EH (cell line): ENCODE measurements at places on chromosomes 1 and 21.

DNA sequence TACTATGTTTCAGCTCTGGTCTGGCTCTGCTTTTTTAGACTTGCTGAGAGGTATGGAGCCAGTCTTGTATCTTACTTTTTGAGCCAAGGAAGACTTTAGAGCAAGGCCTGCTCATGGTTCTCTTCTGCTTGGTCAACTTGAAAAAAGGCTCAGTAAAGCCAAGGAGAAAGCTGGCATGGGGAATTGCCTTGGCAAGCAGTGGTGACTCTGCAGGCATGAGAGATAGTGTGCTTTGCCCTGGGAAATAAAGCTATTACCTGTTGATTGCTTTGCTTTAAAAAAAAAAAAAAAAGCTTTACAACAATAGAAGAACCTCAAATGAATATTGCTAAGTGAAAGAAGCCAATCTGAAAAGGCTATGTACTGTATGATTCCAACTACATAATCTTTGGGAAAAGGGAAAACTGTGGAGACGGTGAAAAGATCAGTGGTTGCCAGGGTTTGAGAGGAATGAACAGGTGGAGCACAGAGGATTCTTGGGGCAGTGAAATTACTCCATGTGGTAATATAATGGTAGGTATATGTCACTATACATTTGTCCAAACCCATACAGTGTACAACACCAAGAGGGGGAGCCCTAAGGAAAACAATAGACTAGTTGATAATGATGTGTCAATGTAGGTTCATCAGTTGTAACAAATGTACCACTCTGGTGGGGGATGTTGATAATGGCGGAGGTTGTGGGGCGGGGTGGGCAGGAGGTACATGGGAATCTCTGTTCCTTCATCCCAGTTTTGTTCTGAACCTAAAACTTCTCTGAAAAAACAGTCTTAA, 87.6 kb downstream of the HMCN1 start:
- no peak for DNase-seq

DNA sequence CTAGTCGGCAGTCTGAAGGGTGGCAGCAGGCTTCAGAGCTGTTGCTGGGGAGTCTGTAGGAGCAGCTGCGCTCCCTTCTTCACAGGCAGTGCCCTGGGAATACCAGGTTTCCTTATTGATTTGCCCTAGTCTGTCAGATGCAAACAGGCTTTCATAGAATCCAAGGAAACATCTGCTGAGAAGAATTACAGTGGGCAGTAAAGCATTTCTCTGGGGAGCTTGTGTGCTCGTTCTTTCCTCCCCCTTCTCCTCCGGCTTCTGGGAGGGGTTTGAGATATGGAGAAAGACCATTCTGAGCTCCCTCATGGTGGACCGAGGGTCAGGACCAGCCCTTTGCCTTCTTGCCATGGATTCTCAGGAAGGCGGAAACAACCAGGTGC, 25.4 kb upstream of the PARP1 start:
- no peak for DNase-seq

- peak; percentile 59 for DNase-seq
These were observed 299.7 kb downstream of the HMCN1 start for GRCh38 chr1:186033847-186034271.

DNA sequence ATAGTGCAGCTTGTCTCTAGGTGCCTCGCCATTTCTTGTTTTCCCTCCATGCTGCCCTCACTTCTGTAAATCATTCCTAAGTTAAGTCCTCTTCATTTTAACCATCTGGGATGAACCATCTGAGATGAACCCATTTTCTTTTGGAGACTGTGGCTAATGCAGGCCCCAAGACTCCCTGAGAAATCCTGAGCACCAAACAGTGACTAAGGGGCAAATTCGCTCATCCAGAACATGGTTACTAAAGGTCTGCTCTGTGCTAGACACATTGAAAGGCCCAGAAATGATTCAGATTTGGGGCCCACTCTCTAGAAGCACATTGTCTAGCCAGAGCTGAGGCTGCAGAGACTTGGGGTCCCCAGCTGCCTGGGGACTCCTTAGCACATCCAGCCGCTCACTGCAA, 151.9 kb upstream of the CTTNBP2NL start:
- DNase-seq: no peak

DNA sequence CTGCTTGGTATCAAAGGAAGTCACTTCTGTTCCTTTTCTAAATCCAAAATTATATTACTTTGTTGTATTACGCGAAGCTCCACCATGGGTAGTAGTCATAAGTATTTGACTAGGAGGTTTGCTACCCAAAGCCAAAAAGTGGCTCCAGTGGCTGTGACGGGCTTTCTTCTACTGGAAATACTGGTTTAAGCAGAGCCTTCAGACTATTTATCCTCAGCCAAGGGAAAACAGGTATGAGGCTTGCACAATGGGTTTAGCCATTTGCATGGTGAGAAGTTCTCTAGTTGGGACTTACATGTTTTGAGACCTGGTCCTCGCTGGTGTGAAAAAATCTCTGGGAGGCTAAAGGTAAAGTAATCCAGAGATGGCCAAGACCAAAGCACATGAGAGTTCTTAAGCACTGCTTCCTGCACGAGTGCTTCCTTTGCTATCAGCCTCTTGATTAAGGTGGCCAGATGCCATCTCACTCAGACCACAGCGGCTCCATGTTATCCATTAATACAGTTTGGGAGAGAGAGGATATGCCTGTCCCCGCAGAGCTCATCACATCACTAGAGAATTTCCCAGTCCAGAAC, 121.2 kb downstream of the PIK3R3 start:
- DNase-seq: no peak
